NCI-H748 treated with DMSO at 0.1 percent for 48 hours (cell line): ENCODE measurements at places on chromosomes 6 and 20.

DNA sequence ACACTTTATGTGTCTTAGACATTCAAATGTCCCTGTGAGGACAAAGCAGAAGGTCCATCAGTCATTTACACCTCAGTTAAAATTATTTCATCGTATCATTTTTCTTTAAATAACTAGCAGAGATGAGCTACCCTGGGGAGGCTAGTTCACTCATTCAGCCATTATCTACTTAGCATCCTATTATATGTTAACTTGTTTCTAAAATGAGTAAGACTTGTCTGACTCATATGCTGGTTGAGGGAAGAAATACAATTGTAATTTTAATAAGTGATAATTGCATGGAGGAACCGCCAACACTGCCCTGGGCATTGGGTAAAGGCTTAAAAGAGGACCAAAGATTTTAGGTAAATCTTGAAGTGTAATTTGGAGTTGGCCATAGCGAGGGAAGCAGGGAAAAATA, 12.4 kb upstream of the PTPRK start:
- no peak for DNase-seq

GRCh38 chr20:4022386-4023286, 7.3 kb upstream of the RNF24 start:
- no peak for DNase-seq

DNA sequence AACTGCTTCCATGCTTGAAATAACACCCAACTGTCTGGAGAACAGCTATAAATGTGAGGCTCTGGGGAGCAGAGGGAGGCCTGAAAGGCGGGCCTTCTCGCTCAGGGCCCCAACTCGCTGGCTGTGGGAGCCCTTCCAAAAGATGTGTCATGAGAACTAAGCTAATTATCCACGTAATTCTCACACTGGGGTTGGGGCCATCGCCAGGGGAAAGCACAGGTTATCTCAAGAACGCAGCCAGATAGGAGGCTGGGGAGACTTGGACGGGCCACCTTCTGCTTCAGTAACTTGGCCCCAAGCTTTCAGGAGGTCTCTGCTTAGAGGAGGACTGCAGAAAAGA, 1.6 kb downstream of the PXDC1 start:
- no peak for DNase-seq

DNA sequence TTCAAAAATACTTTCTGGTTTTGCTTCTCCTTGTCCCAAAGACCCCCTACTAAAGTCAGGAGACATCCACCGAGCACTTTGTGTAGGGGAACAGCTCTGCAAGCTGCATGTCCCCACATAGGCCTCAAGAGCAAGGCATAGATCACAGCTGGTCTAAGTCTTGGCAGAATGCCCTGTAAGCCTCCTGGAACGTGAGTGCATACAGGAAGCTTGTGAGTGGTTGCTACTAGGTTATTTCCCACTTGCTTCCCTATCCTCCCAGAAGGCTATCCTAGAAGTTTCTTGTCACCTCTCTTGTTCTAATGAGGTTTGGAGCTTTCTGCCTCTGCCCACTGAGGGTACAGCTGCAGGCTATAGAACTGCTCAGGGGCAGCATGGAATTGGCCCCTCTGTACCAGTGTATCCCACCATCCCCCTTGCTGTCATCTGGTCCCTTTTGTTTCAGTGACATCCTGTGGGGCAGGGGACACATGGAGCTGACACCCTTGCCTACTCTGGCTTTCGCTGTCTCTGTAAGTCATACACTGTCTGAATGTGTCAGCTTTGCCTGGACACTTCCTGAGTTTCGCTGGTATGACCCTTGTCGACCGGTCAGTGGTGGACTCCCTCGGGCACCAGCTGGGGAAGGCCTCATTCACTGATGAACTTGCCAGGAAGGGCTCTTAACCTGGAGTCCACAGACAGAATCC, 35.6 kb upstream of the KCNK16 start:
- DNase-seq: no peak

DNA sequence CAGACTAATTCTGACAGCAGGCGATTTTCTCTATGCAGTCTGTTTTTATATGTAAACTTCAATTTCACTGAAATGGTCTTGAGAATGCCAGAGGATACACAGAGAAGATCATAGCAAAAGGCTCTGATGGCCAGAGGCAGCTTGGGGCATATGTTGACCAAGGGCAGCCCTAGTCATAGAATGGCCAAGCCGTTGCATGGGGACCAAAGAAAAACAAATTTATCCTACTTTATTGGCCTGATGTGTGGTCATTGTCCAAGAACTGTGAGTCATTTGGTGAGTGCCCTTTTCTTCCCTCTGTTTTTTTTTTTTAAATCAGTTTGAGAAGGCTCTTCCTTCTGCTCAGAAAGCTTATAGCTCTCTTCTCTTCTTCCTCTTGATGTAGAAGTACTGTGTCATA, 5.8 kb downstream of the HDGFL1 start:
- no peak for DNase-seq

DNA sequence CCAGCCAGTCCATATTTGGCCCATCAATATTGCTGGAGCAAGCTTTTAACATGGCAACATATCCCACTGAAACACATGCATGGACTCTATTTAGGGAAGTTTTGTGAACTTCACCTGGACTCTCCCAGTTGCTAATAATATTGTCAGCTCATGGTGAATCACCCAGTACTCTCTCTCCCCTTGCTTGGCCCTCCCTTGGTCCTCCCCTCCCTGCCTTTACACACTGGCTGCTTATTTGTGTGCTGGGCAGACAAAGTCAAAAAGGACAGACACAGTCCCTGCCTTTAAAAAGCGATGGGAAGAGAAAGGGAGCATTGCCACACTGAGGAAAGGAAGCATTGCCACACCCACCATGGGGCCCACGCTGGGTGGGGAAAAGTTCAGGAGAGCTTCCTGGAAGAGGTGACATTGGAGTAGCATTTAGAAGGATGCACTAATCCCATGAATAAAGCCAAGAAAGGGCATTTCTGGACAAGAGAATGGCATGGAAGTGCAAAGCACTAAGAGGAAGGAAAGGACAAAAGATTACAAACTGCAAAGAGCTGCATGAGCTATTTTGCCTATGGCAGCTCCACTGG, 143.4 kb upstream of the EXOC2 start:
- DNase-seq: no peak

DNA sequence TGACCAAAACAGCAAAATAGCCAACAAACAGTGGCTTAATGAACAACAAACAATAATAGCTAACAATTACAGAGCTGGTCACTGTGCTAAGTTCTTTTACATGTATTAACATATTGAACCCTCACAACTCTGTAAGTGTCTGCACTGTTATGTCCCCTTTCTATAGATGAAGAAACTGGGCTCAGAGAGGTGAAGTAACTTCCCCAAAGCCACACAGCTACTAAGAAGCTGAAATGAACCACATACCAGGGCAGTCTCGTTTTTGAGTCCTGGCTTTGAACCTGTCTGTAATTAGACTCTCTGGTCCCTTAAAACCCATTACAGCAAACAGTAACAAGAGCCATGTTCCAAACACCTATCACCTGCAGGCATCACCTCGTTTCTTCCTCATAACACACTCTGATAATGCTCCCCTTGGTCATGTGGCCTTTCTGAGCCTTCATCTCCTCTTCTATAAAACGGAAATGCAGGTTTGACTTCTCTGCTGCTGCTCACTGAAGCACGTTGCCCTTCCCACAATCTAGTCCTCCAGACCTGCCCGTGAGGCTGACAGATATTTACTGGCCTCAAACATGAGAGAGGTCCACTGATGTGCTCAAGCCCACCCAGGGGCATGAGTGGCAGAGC, 23.3 kb downstream of the KCNK15 start:
- no peak for DNase-seq

DNA sequence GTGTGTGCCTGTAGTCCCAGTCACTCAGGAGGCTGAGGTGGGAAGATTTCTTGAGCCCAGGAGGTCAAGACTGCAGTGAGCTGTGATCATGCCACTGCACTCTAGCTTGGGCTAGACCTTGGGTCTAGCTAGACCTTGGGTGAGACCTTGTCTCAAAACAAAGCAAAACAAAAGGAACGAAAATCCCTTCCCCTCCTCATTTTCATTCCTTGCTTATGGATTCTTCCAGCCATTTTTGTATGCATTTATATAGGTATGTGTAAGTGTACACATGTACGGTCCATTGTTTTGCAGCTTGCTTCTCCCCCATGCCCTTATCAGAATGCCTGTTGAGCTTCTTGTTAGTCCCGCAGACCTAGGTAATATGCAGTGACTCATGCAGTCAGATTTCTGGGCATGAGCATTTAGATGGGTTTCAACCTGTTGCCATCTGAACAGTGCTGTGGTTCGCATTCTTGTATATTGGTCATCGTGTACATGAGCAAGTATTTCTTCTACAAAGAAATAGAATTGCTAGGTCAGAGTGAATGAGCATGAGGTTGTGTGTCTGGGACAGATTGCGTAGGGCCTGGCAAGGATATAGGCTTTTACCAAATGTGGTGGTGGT, 73.2 kb downstream of the ATRN start:
- DNase-seq: no peak

DNA sequence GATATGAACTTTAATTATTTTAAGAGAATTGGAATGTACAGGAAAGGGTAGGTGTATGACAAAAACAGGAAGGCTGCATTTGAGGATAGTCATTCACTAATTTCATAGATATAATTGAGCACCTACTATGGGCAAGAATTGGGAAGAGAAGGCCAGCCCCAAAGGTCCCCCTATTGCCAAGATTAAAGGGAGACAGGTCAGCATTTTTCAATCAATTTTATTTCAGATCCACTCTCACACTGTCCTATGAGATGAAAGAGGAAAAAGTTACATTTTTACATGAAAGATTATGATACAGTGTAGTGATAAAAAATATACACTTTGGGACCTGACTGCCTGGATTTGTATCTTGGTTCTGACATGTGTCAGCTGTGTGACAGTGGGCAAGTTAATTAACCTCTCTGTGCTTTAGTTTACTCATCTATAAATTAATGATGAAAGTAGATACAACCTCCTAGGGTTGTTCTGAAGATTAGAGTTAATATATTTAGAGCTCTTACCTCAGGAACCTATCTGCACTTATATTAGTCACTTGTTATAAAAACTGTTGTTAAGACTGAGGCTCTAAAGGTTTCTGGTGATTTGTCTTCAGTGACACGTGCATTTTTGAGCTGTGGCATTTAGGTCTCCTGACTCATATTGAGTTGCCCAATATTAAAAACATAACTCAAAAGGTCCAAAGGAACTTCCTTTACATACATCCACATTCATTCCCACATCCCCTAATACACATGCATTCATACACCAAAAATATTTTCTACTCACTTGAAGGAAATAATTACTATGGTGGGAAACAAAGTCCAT, 45.7 kb downstream of the SCGN start:
- no peak for DNase-seq

- no peak for DNase-seq
These were observed 967.3 kb upstream of the ADGRB3 start for GRCh38 chr6:67667637-67668422.

DNA sequence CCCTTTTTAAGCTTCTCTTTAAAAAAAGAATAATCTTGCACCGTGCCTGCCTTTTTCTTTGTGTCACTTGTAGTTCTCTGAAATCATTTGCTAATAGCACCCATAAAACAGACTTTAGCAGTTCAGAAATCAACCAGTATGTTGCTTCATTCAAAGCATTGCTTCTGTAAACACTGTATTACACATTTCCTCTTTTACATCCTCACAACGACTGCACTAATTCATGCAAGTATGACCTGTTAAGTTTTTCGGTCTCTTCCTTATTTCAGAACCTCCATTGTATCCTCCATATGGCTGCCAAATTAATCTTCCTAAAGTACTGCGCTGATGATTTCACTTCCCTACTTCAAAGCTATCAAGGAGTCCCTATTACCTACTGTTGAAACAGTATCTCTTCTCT, 142.9 kb upstream of the RNF217 start:
- DNase-seq: no peak

DNA sequence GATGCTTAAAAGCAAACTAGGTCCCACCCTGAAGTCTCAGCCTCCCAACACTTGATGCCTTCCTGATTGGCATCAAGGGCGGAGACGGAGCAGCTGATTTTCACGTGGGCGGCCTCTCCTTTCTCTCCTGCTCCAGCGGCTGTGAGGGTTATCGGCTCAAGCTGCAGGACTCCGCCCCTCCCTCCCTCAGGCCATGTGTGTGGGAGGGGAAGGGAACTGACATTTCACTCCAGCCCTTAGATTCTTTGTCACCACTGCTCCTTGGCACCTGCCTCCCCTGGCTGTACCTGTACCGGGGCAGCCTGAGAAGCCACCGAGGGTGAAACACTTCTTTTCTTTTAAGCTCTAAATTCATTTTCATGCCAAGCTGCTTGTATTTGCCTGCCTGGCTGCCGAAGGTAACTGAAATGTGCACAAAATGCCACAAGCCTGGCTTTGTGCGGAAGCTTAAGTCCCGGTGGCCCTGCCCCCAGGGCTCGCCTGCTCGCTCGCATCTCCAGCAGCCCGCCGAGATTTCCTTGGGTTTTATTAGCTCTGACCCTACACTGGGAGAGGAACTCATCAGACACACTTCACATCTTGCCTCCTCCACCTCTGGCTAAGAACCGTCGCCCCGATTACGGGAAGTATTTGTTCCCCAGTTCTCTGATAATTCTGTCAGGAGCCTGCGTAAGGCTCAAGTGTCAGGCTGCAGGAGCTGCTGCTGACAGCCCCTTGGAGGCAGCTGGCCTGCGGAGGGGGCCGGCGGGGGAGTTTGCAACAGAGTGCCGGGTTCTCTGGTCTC, 9.6 kb upstream of the CPNE5 start:
- no peak for DNase-seq

DNA sequence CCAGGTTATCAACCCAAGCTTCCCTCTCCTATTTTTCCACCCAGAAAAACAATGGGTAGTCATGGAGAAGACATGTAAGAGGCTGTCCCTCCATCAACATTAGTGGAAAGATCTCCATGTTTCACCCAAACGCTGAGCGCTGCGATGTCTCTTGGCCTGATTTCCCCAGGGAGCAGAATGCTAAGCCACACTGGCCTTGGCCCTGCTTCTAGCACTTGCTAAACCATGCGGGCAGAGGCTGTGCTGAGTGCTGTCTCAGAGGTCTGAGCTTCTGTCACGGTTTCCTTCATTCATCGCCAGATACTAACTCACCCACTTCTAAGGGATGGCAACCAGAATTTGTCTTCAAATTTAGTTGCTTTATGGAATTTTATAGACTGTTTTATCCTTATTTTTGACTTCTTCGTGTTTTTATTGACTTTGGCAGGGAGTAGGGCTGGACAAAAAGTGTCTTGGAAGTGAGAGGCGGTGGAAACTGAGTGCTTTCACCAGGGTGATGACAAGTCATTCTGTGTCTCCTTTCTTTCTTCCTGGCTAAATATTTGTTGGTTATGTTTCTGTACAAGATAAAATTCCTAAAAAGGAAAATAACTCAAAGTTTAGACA, 181.4 kb upstream of the UST start:
- no peak for DNase-seq

GRCh38 chr20:60669211-60669610, 582.9 kb upstream of the CDH4 start:
- DNase-seq: no peak
